NCI-H226 (cell line): ENCODE measurements at places on chromosomes 1 and 21.

DNA sequence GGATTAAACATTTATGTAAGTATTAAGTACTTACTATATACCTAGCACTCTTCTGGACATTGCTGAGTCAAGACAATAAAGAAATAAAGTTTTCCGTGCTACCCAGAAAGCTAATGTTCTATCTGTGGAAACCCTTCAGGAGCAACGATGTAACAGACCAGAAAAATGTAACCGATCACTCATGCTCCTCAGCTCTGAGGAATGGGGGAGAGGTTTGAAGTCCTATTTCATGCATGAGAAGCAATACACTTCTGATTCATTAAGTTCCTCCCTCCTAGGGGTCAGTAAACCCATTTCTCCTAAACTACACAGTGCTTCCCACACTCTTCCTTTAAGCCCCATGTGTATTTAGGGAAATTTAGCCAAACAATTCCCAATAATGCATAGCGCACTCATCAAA, 25.6 kb upstream of the KAZN start:
- DNase-seq = no peak

DNA sequence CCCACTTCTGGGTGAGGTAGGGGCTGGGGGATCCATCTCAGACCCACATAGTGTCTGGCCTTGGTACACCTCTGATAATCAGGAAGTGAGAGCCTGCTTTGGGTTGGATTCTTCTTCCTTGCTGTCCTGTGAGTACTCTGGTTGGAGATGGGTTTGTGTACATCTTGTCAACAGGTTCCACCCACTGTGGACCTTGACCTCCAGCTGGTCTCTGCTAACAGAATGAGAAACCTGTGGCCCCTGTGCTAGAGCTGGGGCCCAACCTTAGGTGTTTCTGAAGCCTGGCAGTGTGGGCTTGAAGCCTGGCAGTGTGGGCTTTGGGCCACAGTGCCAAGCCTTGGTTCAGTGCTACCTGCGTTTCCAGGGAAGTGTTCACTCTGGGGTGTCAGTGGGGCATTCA, 2.6 kb downstream of the ZBTB48 start:
- DNase-seq = no peak

GRCh38 chr1:87941337-87941946, 612.8 kb downstream of the LMO4 start:
- DNase-seq = no peak

DNA sequence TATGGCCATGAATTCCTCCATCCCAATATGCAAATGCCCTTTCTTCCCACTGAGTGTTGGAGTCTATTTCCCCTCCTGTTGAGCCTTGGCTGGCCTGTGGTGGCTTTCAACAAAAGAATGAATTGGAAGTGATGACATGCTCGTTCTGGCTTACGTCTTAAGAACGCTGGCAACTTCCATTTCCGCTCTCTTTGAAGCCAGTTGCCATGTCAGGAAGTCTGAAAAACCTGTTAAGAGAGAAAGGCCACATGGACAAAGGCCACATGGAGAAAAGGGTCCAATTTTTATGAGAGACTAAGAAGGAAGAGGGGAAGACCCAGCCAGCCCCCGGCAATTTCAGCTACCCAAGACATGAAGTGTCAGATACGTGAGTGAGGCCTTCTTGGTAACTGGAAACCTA, 45.6 kb upstream of the GADD45A start:
- DNase-seq = no peak

DNA sequence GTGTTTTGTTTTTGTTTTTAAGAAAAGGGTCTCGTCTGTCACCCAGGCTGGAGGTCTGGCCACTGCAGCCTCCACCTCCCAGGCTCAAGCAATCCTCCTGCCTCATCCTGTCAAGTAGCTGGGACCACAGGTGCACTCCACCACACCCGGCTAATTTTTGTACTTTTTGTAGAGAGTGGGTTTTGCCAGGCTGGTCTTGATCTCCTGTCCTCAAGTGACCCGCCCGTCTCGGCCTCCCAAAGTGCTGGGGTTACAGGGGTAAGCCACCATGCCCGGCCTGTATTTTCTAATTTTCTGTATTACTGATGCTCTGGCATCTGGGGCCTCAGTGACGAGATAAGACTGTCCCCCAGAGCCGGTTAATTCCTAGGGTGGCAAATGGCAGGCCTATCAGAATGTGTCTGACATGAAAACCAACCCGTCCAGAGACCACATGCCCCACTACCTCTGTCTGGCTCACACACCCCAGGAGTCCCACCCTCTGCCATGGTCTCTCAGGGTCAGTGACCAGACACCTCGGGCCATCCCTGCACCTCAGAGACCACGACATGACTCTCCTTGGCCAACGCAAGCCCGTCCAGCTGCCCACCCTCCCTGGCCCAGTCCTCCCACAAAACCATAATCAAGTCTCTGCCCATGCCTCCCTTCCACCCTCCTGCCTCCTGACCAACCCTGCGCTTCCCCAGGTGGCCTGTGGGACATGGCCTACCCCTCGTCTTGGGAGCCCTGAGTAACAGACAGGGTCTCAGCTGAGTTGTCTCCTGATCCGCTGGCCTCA, 12.5 kb downstream of the NPHP4 start:
- DNase-seq = no peak

- DNase-seq = no peak
These were observed 144.6 kb downstream of the PLPP3 start for GRCh38 chr1:56434740-56435139.

GRCh38 chr1:199020904-199021303, 382.1 kb downstream of the PTPRC start:
- DNase-seq = no peak

DNA sequence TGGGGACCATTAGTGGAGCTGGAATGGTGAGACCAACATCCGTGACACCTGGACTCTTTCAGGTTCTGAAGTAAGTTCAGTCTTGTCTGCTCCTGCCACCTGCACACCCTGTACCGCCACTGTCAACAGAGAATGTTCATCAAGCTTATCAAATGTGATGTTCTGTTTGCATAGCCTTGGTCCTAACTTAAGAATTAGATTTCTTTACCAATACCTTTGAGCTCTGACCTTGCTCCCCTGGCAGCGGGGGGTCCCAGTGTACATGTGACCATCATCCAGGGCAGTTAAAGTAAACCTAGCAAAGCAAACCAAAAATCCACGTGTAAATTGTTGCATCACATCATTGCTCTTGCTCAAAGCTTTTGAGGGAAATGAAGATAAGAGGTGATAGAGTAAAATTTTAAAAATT, 14.5 kb downstream of the SLC25A33 start:
- no peak for DNase-seq

DNA sequence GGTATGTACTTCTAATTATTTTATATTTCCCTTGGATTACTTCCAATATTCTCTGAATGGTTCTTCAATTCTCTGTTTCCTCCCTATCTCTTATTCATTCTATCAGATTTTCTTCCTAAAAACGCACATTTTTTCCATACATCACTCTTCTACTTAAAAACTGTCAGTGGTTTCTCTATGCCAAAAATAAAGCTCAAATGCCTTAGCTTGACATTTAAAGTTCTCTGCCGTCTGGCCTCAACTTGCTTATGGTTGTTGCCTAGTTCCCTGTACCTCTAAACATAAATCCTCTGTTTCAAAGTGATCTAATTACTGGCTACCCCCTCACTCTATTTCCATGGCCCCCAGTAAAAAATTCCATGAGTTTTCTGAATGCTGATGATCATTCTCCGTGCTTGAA, 671.0 kb upstream of the ADGRL2 start:
- DNase-seq = no peak

- no peak for DNase-seq
These were observed 8.7 kb downstream of the MTFR1L start for GRCh38 chr1:25828491-25828890.

DNA sequence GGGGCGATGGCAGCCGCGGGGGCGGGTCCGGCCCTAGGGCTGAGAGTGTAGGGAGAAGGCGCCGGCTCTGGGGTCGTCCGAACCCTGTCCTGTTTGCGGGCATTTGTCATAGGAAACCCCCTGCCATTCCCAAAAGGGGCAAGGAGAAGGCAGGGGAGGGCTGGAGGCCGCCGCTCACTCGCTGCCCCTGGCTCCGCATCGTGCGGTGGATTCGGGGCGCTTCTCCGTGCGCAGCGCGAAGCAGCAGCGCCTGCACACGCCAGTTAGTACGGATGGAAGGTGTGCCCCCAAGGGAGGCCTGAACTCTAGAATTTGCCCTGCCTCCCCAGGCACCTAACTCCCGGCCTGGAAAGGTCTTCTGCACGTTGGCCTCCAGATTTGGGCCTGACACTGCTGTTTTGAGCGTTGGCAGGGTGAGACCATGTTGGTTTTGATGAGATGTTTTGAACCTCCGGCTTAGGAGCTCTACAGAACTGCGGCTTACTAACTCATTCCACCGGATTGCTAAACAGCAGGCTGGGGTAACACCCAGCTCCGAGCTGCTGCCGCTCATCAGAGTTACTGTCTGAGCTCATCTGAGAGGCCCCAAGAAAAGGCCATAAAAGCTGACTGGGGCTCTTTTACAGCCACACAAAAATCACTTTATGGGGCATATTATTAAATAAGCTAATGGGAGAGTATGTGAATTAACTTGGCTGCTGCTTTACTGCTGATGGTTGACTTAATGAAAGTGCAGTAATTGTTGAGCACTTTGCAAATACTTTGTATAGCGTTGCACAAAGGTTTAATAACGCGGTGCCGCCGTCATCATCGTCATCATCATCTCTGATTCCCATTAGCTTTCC, 987 bp downstream of the GPR137B start:
- peak; percentile 1 for DNase-seq

- DNase-seq = no peak
These were observed 21.3 kb downstream of the KRTAP10-1 start for GRCh38 chr21:44518686-44519085.

DNA sequence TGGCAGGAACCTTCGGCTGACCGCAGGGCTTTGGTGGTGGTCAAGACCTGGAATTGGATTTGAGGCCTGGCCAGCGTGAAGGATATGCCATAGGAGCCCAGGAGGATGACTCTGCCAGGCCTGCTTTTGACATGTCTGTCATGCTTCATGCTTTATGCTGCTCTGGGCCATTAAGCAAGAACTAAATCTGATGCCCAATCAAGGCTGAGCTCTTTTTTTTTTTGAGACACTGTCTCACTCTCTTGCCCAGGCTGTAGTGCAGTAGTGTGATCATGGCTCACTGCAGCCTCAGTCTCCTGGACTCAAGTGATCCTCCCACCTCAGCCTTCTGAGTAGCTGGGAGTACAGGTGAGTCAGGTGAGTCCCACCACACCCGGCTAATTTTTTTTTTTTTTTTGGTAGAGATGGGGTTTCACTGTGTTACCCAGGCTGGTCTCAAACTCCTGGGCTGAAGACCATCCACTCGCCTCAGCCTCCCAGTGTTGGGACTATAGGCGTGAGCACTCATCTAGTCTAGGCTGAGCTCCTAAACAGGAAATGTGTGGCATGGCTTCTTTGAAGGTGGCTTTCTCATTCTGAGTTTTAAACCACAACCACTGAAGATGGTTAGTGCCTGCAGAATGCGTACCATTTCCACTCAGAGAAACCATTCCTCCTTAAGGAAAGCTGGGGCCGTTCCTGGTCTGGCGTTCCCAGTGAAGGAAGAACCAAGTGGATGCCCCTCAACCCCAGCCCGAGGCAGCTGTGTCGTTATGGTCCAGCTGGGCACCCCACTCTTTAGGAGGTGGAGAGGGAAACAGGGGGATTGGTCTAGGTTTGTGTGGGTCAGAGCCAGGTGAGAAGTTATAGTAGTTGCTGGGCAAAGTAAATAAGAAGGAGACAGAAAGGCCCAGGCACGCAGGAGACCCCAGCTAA, 34.2 kb upstream of the ATP5PO start:
- DNase-seq = no peak

- no peak for DNase-seq
These were observed 19.8 kb upstream of the SARS1 start for GRCh38 chr1:109193653-109194590.
